Tibial nerve (tissue), 4 donors: ENCODE measurements at places on chromosomes 5 and 9. TPM values are rescaled to one million over a fixed set of nuclear protein-coding genes. Genes with fewer than 3 reads are reported as not detected.

DNA sequence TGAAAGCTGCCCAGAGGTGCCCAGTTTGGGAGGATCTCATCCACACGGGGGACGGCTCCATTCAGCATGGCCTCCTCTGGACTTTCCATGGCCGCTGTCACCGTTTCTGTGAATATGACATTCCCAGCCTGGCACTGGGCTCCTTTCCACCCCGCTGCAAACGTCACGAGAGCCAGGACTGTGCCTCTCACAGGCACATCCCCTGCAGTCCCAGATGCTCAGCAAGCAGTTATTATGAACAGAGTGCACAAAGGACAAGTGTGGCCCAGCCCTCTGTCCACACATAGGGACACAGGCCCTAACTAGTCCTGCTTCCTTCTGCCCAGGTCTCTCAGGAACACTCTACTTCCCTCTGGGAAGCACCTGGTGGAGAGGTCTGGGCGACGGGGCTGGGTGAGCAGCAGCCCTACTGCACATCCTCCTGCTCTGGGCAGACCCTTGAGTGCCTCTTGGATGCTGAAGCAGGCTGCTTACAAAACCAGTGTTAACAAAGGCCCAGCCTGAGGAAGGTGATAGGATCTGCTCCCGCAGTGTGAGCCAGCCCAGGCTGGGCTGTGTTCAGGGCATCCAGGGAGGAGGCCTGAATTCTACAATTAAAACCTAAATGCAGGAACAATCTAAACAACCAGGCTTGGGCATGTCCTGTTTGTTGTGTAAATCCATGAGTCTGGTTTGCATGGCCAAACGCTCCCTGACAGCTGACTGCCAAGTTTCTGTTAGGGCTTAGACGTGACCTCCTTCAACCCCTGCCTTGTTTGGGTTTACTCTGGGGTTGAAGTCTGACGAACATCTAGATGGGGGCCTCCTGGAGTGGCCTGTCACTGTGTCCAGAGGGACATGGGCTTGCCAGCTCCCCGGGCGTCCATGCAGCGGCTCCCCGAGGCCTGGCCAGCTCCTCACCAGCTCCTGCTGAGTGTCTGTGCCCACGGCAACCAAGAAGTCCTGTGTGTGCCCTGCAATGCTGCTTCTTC is 269.8 kb downstream of the GADD45G start:
- no peak overlapping the region for H3K27ac ChIP-seq
- no peak for DNase-seq
- peaks cover 5% of the 10 kb centered on the region for H3K4me1 ChIP-seq
- H3K36me3 ChIP-seq = no peaks in the 10 kb centered on the region
- no peak overlapping the region for H3K4me3 ChIP-seq
- H3K27me3 ChIP-seq = no peaks in the 10 kb centered on the region

The NTNG2 gene
- 0.63 TPM for total RNA-seq

DNA sequence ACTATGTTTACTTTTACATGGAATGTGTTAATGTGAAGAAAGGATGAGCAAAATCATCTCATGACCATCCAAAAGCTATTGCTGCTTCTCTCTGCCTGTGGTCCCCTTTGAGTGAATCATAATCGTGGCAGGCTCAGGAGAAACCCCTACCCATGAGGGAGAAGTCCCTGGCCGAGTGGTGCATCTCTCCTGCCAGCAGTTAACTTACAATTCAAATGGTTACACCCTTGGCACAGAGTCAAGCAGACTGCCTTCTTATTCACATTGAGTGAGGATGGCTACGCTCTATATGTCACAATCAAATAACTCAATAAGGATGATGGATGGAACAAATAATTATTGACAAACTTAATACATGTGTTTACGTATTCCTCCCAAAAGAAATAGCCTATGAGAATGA is 179.1 kb downstream of the FGF1 start:
- no peaks in the 10 kb centered on the region for H3K36me3 ChIP-seq
- no peak overlapping the region for H3K27ac ChIP-seq
- no peaks in the 10 kb centered on the region for H3K27me3 ChIP-seq
- no peak for DNase-seq

GRCh38 chr9:34566322-34566721 is 23.2 kb downstream of the CNTFR start:
- H3K4me3 ChIP-seq = no peak overlapping the region
- H3K27me3 ChIP-seq = no peaks in the 10 kb centered on the region
- H3K4me1 ChIP-seq = peaks cover 13% of the 10 kb centered on the region

DNA sequence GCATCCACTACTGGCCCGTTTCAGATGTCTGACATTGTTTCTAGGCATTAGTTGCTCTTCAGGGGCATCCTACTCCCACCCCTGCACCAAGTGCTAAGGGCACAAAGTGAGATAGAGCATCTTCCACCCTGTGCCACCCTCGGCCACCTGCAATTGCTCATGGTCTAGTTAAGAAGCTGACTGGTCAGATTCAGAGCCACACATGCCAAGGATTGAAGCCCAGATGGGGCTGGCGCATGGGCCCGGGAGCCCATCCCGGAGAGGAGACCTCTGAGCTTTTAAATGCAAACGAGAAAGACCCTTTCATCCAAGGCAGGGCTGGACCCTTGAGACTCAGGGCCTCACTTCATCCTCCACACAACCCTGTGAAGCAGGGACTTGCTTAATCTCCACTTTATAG is 28.5 kb downstream of the HRH2 start:
- H3K36me3 ChIP-seq = no peaks in the 10 kb centered on the region
- H3K27ac ChIP-seq = no peak overlapping the region

DNA sequence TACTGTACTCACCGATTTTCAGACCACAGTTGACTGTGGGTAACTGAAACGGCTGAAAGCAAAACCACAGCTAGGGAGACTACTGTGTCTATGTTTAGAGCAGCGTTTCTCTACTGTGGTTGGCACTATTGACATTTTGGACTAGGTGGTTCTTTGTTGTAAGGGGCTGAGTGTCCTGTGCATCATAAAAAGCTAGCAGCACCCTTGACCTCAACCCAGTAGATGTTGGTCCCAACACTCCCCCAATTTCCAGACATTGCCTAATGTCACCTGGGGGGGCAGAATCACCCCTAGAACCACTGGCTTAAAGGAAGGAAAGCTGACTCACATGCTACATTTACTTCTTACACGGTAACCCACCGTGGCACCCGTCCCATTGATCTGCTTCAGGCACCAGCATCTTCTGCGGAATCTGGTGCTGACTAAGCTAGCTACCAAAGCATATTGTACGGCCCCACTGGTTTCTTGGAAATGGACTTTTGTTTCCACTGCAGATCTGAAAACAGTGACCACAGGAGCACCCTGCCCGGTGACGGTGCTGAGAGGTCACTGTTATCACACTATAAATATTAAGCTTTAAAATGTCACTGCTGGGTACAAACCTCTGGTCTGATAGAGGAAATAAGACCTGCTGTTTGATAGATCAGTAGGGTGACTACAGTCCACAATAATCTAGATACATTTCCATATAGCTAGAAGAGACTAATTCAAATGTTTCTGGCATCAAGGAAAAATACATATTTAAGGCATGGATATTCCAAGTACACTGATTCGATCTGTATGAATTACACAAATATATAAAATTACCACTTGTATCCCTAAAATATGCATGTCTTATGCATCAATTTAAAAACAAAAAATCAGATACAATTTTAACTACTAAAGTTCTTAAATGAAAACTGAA is 151.4 kb downstream of the HSD17B3 start:
- H3K36me3 ChIP-seq = no peaks in the 10 kb centered on the region
- DNase-seq = no peak
- H3K4me1 ChIP-seq = peaks cover 10% of the 10 kb centered on the region
- no peaks in the 10 kb centered on the region for H3K27me3 ChIP-seq

The PCSK1 gene
- 0.42 TPM for total RNA-seq

The SEMA5A gene
- 58.4 TPM for total RNA-seq
